ENCODE measurements at places on chromosomes 3 and 15. TPM values are rescaled to one million over a fixed set of nuclear protein-coding genes. Genes with fewer than 3 reads are reported as not detected.

Gene TMCO5A
- total RNA-seq, result not detected

Gene PRICKLE2
- total RNA-seq, result 27.3 TPM

Gene TRH
- under 0.01 TPM for total RNA-seq

Gene DYNLT2B
- 7.0 TPM for total RNA-seq

Gene HYAL1
- 0.96 TPM for total RNA-seq

Gene IGF2BP2
- 36.1 TPM for total RNA-seq

Gene CD80
- not detected for total RNA-seq

Gene AMIGO3
- total RNA-seq, result not detected

Gene STARD5
- total RNA-seq, result 21.1 TPM

Gene UACA
- 229 TPM for total RNA-seq

Gene CLEC3B
- 23.7 TPM for total RNA-seq

Gene PARP15
- total RNA-seq, result under 0.01 TPM

Gene FEZF2
- total RNA-seq, result not detected

Gene LMAN1L
- total RNA-seq, result not detected

Gene CDCP1
- total RNA-seq, result 37.5 TPM

Gene HIGD2B
- total RNA-seq, result not detected

Gene DMXL2
- 28.5 TPM for total RNA-seq

Gene CADPS
- total RNA-seq, result 0.85 TPM

Gene SLC6A20
- not detected for total RNA-seq

Gene PRR23C
- total RNA-seq, result not detected

Gene ESYT3
- 0.19 TPM for total RNA-seq

Gene CYP8B1
- not detected for total RNA-seq

Gene SH2D7
- not detected for total RNA-seq

Gene C3orf49
- total RNA-seq, result not detected

Gene LMLN
- 8.6 TPM for total RNA-seq

Gene PRTG
- 1.9 TPM for total RNA-seq

Gene DCUN1D1
- 33.8 TPM for total RNA-seq

Gene RLBP1
- total RNA-seq, result not detected

Gene EPHB3
- total RNA-seq, result 3.1 TPM

Gene STAC
- 44.7 TPM for total RNA-seq

Gene EXOSC7
- total RNA-seq, result 47.6 TPM

Gene MST1R
- total RNA-seq, result 0.96 TPM

Gene SLC28A1
- total RNA-seq, result under 0.01 TPM

Gene USP13
- 17.4 TPM for total RNA-seq

Gene THRB
- total RNA-seq, result 1.4 TPM

Gene THUMPD3
- 67.7 TPM for total RNA-seq

Gene GOLGA6L22
- total RNA-seq, result not detected

Gene ACTRT3
- total RNA-seq, result 3.1 TPM

Gene NEIL1
- total RNA-seq, result 1.7 TPM

Gene EXD1
- total RNA-seq, result not detected

Gene BFSP2
- not detected for total RNA-seq

Gene SLC9C1
- 0.56 TPM for total RNA-seq

Gene SUCLG2
- 56.6 TPM for total RNA-seq

Gene ALG1L2
- 0.85 TPM for total RNA-seq

Gene ROPN1
- not detected for total RNA-seq

Gene TRPM1
- total RNA-seq, result not detected

Gene FHIT
- total RNA-seq, result 1.7 TPM

Gene GUCA1C
- total RNA-seq, result not detected

Gene TGFBR2
- 113 TPM for total RNA-seq

All from regular cardiac myocyte (primary cell).